ENCODE measurements at places on chromosomes 3 and 15.

DNA sequence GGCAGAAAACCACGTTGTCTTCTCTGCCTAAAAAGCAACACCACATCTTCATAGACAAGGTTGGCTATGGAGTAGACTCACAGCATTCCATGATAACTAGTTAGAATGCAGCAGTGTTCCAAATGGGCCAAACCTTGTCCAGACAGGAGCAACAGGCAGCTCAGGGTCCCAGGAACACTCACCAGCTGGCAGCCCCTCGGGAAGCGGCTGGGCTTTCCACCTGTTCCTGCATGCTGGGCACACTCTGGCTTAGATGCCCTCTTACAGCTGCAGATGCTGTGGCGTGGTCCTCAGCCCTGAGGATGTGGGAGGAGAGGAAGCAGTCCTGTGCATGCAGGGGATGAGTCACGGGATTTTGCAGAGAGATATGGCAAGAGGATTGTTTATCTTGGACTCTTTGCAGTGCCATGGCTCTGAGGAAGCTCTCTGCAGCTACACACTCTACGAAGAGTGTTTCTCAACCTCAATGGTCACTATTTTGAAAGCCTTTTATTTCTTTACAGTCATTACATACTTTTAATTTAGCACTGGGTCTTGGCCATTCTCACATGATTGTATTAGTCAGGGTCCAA is 11.3 kb downstream of the NRROS start:
- no peak for DNase-seq

- DNase-seq: no peak
These were observed 258.8 kb downstream of the PLOD2 start for GRCh38 chr3:145902166-145902565.

GRCh38 chr15:66633041-66633937 is 67.5 kb upstream of the LCTL start:
- no peak for DNase-seq

DNA sequence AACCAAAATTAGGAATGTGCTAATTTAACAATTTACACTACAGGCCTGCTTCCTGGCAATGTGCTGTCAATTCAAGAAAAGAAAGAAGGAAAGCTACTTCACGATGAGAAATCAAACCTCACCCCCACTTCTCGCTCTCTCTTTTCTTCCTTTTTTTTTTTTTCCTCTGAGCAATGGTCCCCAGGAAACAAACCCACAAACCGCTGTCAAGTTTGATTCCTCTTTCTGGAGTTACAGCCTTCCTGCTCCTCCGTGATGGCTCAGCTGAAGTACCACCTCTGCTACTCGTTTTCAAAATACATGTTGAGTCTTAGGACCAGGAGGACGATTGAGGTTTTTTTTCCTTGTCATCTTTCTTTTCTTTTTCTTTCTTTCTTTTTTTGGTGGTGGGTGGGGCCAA is 3.4 kb upstream of the TRIM71 start:
- DNase-seq: no peak

DNA sequence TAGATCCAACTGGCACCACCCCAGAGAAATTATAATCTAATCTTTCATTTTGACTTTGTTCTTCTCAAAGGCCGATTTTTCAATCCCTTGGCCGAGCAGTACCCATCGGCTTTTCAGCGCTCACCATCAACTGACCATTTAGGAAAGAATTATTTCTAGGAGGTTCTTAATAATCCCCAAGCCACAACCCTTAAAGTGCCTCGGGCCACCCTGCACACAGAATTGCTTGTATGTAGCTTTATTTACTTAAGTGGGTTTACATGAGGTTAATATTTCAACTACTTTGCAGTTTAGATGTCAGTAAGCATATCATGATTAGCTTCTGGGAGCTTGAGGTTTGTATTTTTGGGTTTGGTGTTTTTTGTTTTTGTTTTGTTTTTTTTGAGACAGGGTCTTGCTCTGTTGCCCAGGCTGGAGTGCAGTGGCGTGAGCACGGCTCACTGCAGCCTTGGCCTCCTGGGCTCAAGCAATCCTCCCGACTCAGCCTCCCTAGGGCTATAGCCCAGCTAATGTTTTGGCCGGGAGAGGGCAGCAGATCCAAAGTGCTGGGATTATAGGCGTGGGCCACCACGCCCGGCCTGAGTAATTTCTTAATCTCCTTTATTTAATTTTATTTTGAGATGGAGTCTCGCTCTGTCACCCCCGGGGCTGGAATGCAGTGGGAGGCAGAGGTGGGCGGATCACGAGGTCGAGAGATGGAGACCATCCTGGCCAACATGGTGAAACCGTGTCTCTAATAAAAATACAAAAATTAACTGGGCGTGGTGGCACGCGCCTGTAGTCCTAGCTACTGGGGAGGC is 801 bp upstream of the CDAN1 start:
- no peak for DNase-seq

- no peak for DNase-seq
These were observed 386.3 kb upstream of the TMCO5A start for GRCh38 chr15:37548116-37548515.

DNA sequence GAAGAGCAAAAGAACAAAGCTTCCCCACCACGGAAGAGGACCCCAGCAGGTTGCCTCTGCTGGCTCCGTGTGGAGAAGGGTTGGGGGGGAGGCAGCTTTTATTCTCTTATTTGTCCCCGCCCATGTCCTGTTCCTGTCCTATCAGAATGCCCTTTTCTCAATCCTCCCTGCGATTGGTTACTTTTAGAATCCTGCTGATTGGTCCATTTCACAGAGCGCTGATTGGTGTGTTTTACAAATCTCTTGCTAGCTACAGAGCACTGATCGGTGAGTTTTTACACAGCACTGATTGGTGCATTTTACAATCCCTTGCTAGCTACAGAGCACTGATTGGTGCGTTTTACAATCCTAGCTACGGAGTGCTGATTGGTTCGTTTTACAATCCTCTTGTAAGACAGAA is 100.6 kb upstream of the KLF13 start:
- DNase-seq: no peak

GRCh38 chr3:23867400-23867799 is 49.4 kb downstream of the NKIRAS1 start:
- DNase-seq: no peak

DNA sequence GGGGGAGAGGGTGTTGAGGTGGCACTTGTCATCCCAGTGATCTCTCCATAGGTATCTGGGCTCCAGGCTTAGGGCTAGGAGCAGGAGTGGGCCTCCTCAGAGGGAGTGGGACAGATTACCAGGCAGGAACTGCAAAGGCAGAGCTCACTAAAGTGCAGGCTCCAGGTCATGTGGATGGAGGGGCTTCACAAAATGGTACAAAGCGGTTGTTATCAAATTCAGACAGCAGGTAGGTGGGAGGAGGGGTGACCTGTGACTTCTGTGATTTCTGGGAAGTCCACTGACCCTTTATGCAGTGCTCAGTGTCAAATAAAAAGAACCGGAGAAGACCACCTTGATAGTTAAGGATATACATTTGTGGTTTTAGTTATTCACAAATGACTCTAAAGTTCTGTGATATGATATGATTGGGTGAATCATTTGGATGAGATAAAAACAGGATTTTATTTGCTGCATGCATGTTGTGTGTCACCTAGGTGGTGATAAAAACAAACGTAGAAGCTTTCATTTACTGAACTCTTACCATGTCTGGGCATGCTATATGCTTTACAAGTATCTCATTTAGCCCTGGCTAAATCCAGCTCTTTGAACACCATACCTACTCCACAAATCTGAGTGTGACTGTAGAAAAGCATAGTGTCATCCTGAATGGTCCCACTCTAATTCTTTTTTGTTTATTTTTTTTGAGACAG is 20.2 kb downstream of the ST6GAL1 start:
- no peak for DNase-seq

DNA sequence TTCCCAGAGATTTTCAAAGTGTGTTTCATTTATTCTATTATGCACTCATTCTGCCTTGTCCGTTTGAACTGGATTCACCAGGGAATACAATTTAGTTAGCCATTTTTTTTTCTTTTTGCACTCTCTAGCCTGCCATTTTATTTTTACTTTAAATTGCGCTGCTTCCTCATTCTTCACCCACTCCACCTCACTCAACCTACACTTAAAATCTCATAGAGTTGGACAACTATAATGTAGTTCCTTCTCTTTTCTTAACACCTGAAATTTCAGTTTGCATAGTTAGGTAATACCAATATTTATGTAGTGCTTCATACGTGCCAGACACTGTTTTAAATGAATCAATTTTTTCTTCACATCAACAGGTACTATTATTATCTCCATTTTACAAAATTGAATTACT is 42.4 kb upstream of the CMC1 start:
- no peak for DNase-seq

DNA sequence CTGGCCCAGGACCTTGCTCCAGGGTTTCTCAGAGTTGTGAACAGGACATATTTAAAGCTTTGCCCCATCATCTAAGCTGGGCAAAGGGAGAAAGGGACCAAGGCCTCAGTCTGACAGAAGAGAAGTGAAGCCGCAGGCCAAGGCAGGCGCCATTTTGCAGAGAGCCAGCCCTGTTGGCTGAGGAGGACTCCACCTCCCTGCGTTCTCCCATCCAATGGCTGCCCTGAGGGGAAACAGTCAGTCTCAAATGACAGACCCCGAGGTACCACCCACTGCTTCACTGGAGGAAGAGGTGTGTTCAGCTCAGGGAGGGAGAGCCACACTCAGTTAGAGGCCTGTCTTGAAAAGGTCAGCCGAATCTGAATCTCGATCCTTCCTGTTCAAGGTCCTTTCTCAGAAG is 86.1 kb downstream of the ADAMTS17 start:
- no peak for DNase-seq

GRCh38 chr15:74777769-74778598 is 3.9 kb upstream of the CSK start:
- DNase-seq: no peak

GRCh38 chr3:115562636-115563267 is 60.6 kb upstream of the GAP43 start:
- no peak for DNase-seq

DNA sequence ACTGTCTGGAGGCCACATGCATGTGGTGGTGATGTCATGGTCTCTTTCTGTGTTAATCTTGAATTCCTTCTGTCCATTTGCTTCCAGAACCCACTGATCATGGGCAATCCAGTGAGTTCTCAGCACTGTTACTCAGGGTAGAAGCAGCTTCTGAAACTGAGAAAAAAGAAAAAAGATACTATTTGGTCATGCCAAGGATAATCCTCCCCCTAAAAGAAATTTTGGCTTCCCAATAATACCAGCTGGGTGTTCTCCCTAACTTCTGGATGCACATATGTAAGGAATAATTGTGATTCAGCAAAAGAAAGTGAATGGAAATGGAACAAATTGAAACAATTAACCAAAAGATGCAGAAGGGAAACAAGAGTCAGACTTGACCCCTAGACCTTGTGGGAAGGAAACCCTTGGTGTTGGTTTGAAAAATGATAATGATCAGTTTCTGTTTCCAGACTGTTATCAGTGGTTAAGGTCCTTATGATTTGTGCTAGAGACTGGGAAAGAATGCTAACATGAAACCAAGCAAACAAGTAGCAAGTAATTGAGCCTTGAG is 92.3 kb downstream of the RBMS3 start:
- DNase-seq: no peak

- no peak for DNase-seq
These were observed 38.7 kb upstream of the ROBO2 start for GRCh38 chr3:77001062-77001701.

GRCh38 chr3:37067577-37067976 is 74.3 kb downstream of the MLH1 start:
- no peak for DNase-seq

GRCh38 chr15:63872759-63873510 is 39.2 kb upstream of the HERC1 start:
- no peak for DNase-seq

DNA sequence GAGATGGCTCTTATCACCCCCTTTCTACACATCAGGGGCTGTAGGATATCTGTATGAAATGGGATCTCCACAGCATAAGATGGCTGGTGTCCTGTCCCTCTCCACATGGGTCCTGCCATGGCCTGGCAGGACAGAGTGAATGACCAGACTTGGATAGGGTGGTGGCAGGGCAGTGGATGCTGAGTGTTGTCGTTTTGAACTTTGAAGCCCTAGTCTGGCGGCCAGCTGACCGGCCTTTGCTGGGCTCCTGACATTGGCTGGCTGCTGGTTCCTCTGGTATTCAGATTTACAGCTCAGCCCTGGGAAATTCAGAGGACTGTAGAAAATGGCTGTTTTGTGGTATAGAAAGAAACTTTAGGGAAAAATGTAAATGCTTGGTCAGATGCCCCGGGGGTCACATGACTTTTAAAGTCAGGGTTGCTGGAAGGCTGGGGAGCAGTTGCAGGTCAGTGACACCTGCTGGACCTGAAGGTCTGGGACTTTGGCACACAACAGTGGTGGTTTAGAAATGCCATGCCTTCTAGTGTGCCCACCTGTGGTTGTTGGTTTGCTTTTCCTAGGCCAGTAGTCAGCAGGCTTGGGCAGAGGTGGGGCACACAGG is 13.5 kb upstream of the PGPEP1L start:
- DNase-seq: no peak

DNA sequence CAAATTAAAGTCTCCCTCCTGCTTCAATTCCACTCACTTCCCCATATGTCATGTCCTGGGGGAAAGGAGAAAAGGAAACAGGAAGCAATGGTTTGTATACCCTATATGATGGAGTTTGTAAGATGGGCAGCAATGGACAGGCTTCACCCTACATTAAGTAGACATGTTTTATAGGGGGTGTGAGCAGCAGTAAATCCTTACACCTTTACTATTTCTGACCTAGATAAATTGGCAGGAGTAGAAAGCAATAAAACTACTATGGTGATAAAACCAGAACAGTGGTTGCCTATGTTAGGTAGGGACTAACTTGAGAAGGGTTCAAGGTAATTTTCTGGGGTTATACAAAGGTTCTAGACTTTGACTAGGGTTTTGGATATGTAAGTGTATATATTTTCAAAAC is 301.7 kb downstream of the GBE1 start:
- no peak for DNase-seq

- no peak for DNase-seq
These were observed 24.4 kb downstream of the CNOT10 start for GRCh38 chr3:32709346-32709745.

DNA sequence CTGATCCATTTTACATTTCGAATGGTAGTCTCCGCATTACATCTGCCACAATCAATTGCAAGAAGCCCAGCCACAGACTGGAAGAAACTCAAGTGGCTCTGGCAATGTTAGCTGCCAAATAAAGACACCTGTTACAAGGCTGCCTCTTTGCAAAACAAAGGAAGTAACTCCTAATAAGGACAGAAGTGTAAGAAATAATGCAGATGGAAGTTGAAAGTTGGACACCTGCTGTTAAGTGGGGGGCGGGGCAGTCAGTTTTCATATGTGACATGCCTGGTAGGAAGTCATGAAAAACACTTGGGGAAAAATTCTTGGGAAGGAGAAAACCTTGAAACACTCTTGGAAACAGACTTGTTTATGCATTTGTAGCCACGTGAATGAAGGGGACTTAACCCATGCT is 54.1 kb upstream of the ATP2C1 start:
- no peak for DNase-seq

- no peak for DNase-seq
These were observed 54.6 kb downstream of the GMNC start for GRCh38 chr3:190807719-190808375.

Data from activated CD4-positive, CD25-positive, alpha-beta regulatory T cell treated with anti-CD3 and anti-CD28 coated beads, Interleukin-2, amount 50 U/mL, for 16 hours (primary cell).